Midbrain (tissue), 1 donor: ENCODE measurements at places on chromosomes 4 and X.

DNA sequence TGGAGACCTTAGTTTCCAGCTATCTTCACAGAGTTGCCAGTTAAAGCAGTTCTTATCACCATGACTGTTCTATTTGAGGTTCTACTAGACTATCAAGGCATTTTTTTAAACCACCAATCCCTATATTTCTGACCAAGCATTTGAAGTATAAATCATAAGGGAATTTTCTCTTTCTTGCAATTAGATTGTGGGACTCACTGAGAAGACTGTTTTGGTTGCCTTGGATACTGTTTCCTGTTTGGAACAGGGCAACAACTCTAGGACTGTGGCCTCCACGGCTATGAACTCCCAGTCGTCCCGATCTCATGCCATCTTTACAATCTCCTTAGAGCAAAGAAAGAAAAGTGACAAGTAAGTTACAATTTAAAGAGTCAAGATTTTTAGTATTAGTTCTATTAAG is 11.8 kb downstream of the KIF4A start:
- DNase-seq: no peak

GRCh38 chr4:77465271-77465670 is 140.3 kb upstream of the CXCL13 start:
- DNase-seq: no peak

- peak; percentile 18 for DNase-seq
These were observed 32.6 kb downstream of the DCK start for GRCh38 chr4:71026086-71026485.

DNA sequence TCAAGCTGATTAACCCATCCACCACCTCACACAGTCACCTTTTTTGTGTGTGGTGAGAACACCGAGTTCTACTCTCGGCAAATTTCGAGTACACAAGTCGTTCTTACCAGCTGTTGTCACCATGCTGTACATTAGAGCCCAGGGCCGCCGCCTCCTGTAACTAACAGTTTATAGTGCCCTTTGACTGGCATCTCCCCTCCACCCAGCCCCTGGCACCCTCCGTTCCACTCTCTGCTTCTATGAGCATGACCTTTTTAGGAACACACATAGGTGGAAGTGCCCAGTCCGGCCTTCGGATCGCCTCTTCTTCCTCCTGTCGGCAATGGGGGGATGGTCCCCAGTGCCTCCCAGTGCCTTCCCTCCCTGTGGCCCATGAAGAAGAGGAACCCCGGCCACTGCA is 141.4 kb downstream of the STK32B start:
- DNase-seq: no peak

DNA sequence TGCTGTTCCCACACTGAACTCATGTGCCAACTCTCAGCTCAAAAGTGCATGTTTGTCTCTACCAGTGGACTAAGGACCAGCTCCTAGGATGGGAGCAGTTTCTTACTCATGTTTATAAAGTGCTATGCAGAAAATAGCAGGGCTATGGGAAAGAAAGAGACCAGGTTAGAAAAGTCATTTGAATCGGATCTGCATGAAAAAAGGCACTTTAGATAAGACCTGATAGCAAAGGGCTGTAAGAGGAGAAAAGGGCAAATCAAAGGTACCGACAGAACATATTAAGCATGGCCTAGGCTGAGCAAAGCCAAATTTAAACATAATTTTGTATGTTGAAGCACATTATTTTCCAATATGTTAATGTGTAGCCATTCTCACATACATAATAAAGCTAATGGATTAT is 362.3 kb upstream of the ZFP42 start:
- no peak for DNase-seq

DNA sequence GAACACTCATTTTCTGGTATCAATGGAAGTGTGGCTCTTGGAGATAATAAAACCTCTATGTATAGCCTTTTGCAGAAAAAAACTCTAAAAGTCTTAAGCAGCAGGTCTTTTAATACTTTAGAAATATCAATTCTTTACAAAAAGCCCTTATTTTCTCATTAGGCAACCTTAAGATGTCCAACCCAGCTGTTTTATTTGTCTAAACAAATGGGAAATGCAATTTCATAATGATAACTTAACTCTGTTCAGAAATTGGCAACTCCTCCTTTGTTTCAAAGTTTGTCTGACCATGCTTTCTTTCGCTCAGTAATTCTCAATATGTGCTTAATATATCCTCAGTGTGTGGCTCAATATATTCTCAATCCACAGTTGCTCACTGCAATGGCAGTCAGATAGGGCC is 196.5 kb upstream of the VEGFC start:
- no peak for DNase-seq

DNA sequence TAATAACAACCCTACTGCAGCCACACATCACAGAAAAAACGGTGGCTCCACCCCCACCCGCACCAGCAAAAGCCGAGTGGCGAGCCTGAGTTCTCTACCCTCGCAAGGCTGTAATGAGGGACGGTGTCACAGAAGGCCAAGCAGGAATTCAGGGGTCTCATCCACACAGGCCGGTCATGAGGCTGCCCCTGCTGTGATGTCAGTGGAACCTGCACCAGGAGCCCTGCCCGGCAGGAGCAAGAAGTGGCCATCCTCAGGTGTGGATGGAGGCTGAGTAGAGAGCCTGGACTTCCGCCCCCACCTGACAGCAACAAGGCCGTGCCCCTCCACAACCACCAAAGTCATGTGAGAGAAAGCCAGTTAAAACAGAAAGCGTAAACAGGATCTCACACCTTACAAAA is 20.6 kb downstream of the LYAR start:
- no peak for DNase-seq

GRCh38 chrX:129659141-129659540 is 4.4 kb upstream of the APLN start:
- no peak for DNase-seq

- DNase-seq: no peak
These were observed 28.9 kb upstream of the ACSL1 start for GRCh38 chr4:184854673-184855072.

DNA sequence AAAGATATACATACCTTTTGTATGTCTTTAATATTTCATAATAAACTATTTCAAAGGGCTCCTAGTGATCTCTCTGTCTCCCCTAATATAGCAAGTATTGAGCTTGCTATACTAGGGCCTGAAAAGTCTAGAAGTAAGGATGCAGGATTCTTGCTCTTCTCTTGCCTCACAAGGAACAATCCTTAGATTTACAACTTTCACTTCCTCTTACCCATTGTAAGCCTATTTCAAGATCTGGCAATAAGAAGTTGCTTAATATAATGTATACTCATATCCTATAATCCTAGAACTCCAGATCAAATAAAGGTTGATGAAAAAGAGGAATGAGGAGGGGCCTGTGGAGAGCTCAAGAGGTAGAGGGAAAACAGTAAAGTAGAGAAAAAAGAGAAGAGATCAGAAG is 40.8 kb upstream of the CHRDL1 start:
- DNase-seq: no peak

GRCh38 chr4:78293348-78293747 is 236.2 kb downstream of the FRAS1 start:
- DNase-seq: no peak

- no peak for DNase-seq
These were observed 88.3 kb downstream of the BCOR start for GRCh38 chrX:40009462-40009851.

DNA sequence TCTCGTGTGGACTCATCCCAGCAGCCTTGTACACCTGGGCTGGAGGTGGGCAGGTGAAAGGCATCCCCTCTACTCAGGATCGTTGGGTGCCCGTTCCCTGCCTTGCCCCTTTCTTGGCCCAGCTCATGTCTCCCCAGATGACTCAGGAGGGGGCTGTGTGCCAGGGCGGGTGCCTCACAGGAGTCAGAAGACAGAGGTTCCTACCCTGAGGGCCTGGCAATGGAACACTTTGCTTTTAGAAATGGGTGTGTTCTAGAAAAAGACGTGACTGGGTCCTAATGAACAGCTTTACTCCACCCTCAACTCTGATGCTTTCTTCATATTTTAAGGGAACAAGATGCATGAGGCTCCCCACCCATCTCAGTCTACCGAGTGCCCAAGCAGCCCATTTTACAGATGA is 22.5 kb upstream of the TRIM2 start:
- DNase-seq: no peak

DNA sequence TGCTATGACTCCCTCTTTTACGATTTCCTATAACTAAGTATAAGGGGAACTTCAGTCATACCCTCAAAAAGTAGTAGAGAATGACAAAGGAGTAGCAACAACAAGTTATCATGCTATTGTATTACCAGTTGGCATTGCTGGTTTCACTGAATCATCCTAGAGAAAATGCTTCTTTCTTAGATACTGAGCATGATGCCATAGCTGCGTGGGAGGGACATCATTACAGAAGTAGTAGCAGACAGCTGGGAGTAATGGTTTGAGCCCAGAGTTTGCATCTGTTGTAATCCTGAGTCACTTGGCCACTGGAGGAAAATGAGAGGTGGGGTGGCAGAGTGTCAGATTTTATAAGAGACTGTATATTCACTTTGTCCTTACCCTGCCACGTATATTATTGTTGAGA is 38.6 kb downstream of the MTMR1 start:
- no peak for DNase-seq

DNA sequence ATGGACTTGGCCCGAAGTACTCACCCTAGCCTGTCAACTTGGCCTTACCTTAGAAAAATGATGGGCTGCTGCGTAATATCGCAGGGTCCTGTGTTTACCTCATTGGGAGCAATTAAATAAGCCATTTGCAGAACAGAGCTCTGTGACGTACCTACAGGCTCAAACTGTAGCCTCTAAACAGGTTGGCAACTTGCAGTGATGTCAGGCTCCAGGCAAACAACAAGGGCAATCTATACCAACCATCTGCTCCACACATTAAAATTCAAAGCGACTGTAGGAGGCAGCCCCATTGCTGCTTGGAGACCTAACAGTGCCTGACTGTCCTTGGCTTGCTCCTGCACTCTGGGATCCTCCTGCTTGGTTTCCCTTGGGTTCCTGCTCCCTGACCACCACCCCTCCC is 17.2 kb downstream of the VGLL1 start:
- no peak for DNase-seq

DNA sequence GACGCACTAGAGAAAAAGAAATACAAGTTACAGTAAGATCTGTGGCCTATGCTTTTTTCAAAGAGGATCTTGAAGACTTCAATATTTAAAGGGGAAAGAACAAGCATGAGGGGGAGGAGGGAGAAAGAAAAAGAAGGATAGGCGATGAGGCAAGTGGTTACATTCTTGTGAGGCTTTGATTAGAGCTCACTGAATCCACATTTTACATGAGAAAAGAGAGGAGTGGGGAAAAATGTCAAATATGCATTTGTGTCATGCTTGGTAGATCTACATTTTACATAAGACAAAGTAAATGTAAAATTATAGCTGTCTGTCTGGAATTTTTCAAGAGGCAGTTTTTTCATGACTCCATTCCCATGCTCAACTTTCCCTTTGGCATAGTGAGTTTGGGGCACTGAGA is 965.9 kb downstream of the FSTL5 start:
- DNase-seq: no peak

DNA sequence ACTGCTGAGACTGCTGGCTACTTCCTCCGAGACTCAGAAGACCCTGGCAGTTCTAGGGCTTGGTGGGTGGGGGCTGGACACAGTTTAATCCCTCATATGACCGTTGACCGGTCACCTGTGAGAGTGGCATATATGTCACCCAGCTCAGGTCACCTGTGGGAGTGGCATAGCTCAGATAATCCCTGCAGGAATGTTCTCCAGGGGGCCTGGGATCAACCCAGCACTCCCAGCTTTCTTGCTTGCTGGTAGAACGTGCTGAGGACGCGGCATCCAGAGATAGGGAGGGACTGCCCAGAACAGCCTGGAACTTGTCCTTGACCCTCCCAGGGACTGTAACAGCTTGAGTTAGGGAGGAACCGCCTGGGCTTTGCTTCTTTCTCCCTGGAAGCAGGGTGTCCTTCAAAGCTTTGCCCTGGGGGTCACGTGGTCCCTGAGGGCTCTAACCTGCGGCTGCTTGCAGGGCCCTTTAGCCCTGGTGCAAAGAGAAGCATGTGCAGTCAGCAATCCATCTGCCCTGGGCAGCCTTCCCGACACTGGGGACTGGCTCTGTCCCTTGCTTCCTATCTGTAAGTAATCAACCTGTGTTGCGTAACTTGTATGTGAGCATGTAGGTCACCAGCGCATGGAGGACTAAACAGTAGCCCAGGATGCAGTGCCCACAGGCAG is 55.3 kb downstream of the ZFYVE28 start:
- DNase-seq: no peak

DNA sequence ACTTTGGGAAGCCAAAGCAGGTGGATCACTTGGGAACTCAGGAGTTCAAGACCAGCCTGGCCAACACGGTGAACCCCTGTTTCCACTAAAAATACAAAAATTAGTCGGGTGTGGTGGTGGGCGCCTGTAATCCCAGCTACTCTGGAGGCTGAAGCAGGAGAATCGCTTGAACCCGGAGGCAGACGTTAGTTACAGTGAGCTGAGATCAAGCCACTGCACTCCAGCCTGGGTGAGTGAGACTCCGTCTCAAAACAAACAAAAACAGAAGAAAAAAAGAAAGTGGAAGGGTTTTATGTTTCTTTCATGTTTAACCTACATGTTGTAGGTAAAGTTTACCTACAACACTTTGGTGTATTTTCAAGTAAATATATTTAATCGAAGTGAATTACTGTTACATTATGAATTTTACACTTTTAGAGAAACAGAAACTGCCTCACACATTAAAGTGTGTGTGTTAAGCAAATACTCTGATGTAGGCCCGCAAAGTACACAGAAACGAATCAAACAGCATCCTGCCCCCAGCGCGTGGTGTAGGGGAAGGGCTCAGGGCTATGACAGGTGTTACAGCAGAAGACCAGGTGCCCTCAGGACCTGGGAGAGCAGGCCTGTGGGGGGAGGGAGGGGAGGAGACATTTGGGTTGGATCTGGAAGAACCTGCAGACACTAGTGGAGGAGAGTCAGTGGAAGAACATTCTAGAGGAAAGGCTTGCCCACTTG is 39.0 kb downstream of the PTTG2 start:
- no peak for DNase-seq

GRCh38 chr4:148445071-148445859 is 3.1 kb upstream of the NR3C2 start:
- DNase-seq: peak; percentile 65

DNA sequence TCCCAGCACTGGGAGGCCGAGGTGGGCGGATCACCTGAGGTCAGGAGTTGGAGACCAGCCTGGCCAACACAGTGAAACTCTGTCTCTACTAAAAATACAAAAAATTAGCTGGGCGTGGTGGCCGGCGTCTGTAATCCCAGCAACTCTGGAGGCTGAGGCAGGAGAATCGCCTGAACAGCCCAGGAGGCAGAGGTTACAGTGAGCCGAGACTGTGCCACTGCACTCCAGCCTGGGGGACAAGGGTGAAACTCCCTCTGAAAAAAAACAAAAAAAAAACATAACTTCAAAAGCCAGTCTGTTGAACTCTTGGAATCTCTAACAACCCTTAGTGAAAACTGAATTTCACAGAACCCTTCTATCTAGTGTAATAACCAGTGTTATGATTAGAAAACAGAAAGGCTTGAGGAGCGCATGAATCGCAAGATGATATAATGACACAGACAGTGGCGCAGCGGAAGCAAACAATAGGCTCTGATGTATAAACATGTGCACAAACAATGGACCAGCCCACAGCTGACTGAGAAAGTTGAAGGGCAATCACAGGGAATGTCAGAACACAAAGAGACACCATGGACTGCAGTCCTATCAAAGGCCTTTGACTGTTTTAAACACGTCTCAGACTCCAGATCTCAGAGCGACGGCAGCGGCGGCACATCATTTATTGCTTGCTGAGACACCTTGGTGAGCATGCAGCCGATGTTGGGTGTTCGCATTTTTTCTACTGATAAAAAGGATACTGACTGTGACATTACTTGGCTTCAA is 81.6 kb downstream of the NSUN7 start:
- peak; percentile 52 for DNase-seq

GRCh38 chr4:109873791-109874514 is 26.0 kb downstream of the LRIT3 start:
- DNase-seq: no peak
